ENCODE measurements at places on chromosomes 3 and 15.

DNA sequence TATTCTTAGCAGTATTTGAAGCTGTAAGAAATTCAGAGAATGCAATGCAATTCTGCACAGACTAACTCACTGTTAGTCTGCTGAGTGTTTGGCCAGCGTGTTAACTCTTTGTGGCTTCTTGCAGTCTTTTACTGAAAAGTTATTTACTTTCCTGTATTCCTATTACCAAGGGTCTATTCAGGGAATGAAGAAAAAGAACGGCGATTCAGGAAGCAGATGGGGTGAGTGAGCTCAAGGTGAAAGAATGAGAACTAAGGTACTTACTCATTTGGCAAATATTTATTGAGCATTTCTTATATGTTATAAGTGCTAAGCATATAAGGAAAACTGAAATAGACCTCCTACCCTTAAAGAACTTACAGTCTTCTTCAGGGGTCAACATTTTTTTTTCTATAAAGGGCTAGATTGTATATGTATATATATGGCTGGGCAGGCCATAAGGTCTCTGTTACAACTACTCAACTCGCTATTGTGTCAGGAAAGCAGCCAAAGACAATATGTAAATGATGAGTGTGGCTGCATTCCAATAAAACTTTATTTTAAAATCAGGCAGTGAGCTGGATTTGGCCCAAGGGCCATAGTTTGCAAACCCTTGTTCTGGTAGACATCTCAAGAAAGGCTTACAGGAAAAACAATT is 271.9 kb upstream of the GADL1 start:
- no peak for DNase-seq

GRCh38 chr3:32110233-32110760 is 3.9 kb downstream of the GPD1L start:
- no peak for DNase-seq

GRCh38 chr3:53489386-53489785 is 5.0 kb upstream of the CACNA1D start:
- DNase-seq = no peak

- peak; percentile 53 for DNase-seq
These were observed 46.2 kb downstream of the TPRA1 start for GRCh38 chr3:127544192-127544802.

GRCh38 chr3:153038779-153039178 is 123.2 kb upstream of the RAP2B start:
- no peak for DNase-seq

- no peak for DNase-seq
These were observed 375.1 kb downstream of the PTPRG start for GRCh38 chr3:61936344-61936937.

DNA sequence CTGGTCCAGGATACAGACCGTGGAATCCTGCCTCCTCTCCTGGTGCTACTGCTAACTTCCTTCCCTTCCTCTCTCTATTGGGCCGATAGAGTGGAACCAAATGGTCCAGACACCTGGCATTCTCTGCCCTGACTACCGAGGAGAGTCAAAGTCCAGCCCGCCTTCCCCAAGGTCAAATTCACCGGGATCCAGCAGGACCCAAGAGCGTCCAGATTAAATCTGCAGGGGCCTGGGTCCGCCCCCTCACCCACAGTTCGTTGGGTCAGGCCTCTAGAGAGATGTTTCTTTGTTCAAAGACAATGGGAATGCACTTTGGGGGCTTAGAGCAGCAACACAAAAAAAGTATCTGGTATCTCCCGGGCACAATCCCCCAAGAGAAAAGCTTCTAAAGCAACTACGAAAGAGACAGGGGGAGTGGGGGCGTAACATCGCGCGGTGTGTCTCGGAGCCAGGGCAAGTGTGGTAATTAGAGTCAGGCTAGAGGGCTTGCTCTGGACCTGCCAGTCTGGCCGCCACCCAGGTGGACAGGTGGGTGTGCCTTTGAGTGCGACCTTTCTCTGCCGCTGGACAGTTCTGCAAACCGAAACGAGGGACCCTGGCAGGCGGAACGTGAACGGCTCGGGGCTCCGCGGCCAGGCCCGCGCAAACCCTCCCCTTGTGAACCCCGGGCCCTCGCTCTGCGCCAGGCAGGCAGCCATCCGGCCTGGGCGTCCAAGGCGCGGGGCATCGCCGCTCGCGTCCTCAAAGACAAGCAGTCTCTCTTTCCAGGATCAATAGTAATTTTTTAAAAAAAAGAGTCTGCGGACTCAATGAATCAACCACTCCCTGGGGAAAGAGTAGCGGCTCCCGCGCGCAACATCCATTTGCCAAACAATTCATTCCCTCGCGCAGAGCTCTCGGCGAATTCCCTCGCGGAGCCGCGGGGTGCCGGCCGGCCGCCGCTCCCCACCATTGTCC is 806 bp downstream of the KLHL25 start:
- no peak for DNase-seq

All from NCI-H187 (cell line).